KG1 (cell line): ENCODE measurements at places on chromosomes 11 and 22.
A peak's percentile ranks its signal among the peaks of the same experiment; 100 is the strongest.

DNA sequence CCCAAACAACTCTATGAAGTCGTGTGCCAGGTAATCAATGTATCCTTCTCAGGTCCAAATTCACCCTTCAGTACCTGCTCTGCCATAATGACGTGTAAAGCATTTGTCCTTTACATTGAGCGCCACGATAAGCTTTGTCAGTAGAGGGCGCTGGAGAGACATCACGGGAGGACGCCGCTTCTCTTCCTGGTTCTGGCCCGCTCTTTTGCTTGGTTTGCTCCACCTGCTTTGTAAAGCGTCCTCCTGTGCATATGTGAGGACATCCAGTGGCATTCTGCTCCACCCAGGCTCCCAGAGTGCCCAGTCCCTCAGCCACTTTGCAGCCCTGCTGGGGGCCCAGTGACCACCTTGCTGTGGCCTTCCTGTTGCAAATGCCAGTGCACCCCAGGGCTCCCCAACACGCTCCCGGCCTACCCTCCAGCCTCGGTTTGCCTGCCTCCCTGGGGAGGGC, 61.1 kb downstream of the WT1 start:
- DNase-seq: peak; percentile 56

- no peak for DNase-seq
These were observed 8.6 kb downstream of the MCAT start for GRCh38 chr22:43134553-43134952.

DNA sequence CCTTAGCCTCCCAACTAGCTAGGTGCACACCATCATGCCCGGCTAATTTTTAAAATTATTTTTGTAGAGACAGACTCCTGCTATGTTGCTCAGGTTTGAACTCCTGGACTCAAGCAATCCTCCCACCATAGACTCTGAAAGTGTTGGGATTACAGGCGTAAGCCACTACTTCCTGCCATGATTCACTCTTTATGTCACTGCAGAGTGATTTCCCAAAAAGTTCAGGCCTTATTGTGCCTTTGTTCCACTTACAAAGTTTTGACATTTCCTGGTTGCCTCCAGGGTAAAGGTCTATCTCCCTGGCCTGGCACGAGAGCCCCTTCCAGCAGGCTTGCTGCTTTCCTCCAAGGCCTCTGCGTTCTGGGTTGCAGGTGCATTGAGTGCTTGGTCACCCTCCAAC, 44.6 kb upstream of the RIC3 start:
- no peak for DNase-seq

DNA sequence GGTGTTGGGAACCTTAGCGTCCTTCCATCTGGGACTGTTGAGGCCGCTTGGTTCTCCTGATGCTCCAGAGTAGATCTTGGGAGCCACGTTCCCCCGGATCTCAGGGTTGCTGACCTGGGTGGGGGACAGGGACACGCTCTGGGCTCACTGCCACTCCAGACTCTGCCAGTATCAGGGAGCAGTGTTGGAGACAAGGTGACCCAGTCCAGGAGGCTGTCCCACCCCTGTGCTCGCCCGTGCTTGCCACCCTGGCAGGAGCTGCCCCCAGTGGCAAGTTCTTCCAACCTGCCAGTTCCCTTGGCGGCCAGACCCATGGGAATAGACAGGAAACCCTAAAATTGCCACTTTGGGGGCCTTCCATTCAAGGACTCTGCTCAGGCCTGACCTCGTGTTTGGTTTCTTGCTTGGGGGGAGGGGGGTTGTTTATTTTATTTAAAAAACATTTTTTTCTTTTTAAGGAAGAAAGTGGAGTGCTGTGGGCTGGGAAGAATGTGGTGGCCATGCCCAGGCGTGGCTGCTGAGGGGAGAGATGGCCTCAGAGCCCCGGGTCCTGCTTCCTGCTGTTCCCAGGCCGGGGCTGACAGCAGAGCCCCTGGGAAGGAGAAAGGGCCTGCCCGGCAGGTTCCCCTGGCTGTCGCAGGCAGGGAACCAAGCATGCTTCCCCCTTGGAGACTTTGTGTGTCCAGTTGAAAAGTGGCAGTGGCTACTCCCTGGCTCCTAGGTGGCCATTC, 7.2 kb downstream of the GRK2 start:
- no peak for DNase-seq

GRCh38 chr11:123536690-123537437, 106.8 kb downstream of the GRAMD1B start:
- no peak for DNase-seq

GRCh38 chr11:61897387-61898246, 6.3 kb upstream of the FADS3 start:
- peak; percentile 58 for DNase-seq

DNA sequence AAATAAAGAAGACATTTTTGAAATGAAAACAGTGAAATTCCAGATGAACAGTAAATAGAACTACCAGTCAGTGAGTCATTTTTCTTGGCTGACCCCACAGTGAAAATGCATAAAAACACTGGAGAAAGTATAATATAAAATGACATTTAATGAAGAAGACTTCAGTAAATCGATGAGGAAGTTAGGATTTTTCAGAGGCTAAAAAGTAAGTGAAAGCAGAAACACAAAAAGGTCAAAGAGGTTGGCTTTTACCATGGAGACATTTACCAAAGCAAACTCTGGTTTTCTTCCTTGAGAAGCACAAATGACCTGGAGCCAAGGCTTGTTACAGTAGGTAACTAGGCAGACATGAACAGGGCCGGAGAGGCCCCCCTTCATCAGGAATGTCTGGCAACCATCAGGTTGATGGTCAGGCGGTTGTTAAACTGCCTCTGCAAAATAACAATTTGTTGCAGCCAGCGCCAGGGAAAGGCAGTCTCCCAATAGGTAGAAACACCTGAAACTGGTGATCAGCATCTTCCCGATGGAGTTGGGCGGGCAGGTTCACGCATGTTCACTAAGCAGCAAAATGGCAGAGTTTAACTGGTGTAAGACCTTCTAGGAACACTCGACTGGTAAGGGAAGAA, 16.7 kb upstream of the TMEM123 start:
- DNase-seq: no peak

- peak; percentile 53 for DNase-seq
These were observed 21.8 kb downstream of the SNX19 start for GRCh38 chr11:130894322-130895025.

GRCh38 chr22:32175683-32176644, 16.9 kb upstream of the C22orf42 start:
- no peak for DNase-seq

DNA sequence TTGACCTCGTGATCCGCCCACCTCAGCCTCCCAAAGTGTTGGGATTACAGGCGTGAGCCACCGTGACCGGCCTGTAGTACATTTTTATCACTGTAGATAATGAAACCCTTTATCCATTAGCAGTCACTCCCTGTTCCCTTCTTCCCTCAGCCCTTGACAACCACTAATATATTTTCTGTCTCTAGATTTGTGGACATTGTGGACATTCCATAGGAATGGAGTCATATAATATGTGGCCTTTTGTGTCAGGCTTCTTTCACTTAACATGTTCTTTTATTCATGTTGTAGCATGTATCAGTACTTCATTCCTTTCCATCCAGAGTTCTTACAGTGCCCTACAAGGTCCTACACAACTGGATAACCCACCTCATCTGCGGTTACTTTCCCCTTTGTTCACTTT, 30.5 kb downstream of the RRM1 start:
- DNase-seq: no peak

GRCh38 chr11:41872870-41873269, 413.4 kb upstream of the LRRC4C start:
- no peak for DNase-seq
